ENCODE measurements at places on chromosomes 12 and 14.

- DNase-seq: no peak
These were observed 68.5 kb downstream of the FBXL14 start for GRCh38 chr12:1525858-1526257.

DNA sequence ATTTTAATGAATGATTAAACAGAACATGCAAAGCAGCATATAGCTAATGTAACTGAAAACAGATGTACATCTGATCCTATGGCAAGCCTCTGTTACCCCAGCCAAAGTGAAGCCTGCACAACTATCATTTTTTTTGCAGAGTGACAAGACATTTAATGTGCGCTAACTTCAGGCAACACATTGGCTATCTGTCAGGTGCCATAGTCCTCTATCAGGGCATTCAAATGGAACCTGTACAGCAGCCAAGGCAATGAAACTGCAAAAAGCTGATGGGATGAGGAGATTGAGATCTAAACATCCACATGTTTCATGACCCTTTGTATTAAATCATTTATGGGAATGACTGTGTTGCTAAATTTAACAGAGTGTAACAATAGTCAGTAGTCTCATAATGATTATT is 1088.5 kb upstream of the TMEM132C start:
- no peak for DNase-seq

GRCh38 chr12:112163471-112163991 is 38.2 kb downstream of the TRAFD1 start:
- no peak for DNase-seq

GRCh38 chr14:93035917-93036651 is 79.6 kb downstream of the ITPK1 start:
- no peak for DNase-seq

DNA sequence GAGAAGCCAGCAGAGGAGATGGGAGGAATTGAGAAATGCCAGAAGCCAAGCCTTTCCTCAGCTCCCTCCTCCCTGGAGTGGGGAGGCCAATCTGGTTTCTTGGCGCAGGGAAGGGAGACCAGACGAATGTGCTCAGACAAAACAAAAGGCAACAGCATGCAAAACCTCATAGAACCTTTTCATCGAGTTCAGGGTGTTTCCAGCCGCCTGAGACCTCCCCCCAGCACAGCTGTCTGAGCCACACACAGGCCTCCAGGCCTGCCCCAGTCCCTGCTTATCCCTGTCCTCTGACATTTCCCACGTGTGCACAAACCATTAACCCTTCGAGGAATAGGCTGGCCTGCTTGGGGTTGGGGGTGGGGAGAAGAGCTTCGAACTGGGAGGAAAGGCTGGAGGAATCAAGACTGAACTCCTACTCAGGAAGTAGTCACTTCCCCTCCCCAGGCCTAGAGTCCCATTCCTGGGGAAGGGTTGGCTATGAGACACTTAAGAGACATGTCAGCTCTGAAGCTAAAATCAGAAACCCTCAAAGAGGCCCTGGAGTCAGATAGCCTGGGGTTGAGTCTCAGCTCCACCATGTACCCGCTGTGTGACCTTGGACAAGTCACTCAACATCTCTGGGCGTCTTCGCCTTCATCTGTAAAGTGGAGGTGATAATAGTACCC is 10.7 kb downstream of the TBX3 start:
- DNase-seq: no peak

GRCh38 chr14:97298331-97298730 is 501.1 kb downstream of the VRK1 start:
- no peak for DNase-seq

GRCh38 chr14:20002319-20002718 is 356 bp downstream of the OR4Q2 start:
- no peak for DNase-seq

DNA sequence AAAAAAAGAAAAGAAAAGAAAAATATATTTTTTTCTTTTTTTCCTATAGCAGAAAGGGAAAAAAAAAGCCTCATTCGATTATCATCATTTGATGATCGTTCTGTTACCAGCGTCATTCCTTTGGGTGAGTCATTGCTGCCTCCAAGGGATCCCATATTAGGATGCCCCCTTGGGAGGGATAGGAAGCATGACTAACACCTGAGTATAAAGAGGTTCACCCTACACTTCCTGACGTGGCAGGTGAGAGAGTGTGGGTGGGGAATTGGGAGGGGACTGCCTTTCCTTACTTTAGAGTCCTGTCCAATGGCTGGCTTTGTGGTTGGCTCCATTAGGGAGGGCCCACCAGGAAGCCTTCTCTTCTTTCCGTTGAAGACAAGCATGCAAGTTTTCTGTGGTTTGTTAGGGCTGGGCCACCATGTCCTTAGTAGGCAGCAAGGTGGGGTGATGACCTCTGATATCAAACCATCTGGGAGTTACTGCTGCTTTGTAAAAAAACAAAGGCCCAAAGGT is 56.1 kb upstream of the FUT8 start:
- DNase-seq: no peak

GRCh38 chr14:30069536-30069935 is 141.9 kb upstream of the PRKD1 start:
- no peak for DNase-seq

DNA sequence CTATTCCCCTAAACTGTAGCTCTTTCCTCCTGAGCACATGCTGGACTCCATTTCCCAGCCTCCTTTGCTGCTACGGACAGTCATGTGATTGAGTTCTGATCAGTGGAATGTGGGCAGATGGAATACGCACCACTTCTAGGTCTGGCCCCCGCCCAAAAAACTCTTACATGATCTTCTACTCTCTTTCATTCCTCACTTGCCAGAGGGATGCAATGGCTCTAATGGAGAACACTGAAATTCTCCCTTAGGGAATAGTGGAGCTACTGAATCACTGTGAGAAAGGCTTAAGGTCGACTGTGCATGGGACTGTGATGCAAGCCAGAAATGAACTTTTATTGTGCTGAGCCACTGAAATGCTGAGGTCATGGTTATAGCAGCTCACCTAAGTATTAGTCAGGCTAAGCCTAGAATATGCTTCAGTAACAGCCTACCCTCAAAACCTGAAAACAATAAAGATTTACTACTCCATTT is 13.0 kb upstream of the TMED2 start:
- DNase-seq: no peak

- DNase-seq: peak; percentile 43
These were observed 13.0 kb upstream of the TPCN1 start for GRCh38 chr12:113208041-113208934.

DNA sequence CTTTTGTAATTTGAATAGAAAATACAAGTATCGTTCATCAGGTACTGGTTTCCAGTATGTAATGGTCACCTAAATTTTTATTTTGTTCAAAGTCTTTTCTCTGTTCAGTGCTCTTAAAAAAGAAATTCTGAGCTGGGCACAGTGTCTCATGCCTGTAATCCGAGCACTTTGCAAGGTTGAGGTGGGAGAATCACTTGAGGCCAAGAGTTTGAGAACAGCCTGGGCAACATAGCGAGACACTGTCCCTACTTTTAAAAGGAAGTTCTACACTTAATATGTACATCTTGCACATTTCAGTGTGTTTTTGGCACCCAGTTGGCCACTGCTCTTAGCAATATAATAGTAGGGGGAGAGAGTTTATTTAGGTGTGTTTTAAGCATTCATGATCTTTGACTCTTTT is 27.9 kb downstream of the PCNX1 start:
- no peak for DNase-seq

DNA sequence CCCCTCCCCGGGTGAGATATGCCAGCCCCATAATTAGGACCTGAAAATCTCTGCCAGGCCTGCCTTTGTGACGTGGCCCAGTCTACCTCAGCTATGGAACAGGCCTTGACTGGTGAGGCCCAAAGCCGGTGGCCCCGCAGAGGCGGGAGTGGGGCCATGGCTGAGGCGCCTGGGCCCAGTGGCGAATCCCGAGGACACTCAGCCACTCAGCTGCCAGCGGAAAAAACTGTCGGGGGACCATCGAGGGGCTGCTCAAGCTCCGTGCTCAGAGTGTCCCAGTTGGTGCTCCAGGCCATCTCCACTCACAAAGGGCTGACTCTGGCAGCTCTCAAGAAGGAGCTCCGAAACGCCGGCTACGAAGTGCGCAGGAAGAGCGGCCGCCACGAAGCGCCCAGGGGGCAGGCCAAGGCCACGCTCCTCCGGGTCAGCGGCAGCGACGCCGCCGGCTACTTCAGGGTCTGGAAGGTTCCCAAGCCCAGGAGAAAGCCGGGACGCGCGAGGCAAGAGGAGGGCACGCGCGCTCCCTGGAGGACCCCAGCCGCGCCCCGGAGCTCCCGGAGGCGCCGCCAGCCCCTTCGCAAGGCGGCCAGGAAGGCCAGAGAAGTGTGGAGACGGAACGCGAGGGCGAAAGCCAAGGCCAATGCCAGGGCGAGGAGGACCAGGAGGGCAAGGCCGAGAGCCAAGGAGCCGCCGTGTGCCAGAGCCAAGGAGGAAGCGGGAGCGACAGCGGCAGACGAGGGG is 21.4 kb downstream of the ZNF641 start:
- no peak for DNase-seq

- DNase-seq: no peak
These were observed 3.8 kb upstream of the TSPAN8 start for GRCh38 chr12:71161591-71161990.

DNA sequence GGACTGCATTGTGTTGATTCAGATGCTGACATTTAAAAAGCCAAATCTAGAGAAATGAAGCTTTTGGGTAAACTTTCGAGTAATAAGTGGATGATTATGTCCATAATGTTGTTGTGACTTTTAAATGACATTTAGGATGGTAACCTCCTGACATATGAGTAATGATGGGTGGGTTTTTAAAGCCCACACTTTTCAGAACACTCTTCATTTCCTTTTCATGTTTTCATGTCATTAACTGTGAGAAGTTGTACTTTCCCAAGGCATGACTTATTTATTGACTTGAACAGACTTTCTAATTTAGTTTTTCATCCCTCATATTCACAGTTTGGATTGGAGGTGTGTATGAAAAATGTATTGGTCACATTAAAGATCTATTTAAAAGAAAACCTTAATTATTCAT is 35.5 kb downstream of the RGS6 start:
- DNase-seq: no peak

- peak; percentile 7 for DNase-seq
These were observed 610 bp downstream of the VSIG10 start for GRCh38 chr12:118103201-118103600.

DNA sequence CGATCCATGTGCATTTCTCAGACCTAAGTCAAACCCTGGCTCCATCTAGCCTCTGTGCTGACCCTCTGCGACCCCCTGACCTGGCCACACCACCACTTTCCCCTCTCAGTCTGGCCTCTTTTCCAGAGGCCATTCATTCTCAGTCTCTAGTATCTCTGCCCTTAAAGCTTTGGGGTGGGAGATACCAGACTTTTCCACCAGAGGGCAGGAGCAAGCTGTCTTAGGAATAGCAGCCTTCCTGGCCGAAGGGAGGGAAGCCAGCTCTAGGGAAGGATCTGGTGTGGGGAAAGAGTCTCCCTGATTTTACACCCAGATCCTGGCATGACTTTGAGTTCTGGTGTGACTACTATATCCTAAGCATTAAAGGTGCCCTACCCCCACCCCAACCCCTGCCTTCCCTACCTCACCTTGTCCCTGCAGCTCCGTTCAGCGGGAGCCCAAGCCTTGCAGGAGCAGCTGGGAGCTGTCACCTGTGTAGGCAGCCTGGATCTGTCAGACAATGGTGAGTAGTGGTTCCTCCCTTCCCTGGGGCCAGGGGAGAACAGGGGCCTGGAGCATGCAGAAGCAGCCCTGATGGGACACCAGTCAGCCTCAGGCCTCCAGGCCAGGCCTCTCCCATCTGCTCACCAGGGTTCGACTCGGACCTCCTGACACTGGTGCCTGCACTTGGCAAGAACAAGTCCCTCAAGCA is 6.6 kb downstream of the CARMIL3 start:
- peak; percentile 26 for DNase-seq

- peak; percentile 55 for DNase-seq
These were observed 21.2 kb upstream of the RNASE4 start for GRCh38 chr14:20662968-20663732.

DNA sequence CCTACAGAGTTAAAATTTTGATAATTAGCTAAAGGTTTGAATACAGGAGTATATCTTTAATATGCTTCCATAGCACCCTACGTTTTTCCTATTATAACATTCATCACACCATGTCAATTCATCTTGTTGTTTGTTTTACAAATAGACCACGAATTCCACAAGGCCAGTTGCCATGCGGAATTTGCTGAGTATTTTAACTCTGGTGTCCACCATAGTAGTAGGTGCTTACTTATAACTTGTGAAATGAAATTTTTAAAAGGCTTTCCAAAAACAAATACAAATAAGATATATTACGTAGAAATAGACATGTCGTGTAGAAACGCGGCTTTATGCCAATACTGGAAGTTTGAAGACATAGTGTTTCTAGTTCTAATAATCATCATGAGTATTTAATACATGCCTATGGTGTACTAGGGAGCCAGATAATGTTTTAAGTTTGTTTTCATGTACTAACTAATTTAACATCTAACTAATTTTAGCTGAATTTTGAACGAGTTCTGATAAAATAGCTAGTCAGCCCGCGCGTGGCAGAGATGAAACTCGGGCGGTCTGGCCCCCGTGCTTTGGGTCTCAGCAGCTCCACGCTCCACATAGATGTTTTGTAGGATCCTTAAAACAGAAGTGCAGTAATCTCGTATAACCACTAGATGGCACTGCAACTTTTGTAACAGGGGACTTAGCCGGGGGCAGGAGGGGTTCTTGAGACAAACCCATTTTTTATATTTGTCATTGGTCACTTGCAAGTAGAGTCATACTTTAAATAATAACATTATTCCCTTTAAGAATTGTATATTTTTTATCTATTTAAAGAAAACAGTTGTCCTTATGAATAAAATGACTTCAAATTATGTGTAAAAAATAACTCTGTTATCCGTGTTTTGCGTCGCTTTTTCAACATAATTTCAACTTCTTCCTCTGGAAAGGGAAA is 10.2 kb downstream of the CD69 start:
- no peak for DNase-seq

DNA sequence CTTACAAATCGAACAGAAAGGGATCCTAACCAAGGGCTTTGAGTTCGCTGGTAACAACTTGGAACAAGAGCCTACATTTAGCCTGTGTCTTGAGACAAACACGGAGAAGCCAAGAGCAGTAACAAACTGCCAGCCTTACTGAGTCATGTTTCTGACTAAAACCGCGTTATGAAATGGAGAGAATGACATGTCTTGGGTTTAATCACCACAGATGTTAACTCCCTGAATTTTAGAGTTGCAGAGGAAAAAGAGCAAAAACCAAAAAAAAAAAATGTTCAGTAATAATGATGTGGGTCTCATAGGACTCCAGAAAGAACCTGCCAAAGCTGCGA is 1.0 kb downstream of the BLTP3B start:
- no peak for DNase-seq

GRCh38 chr14:36556811-36557433 is 25.5 kb downstream of the NKX2-8 start:
- DNase-seq: no peak

GRCh38 chr14:29868000-29868399 is 59.6 kb downstream of the PRKD1 start:
- no peak for DNase-seq

- no peak for DNase-seq
These were observed 59.3 kb upstream of the DIO3 start for GRCh38 chr14:101501858-101502615.
